ENCODE measurements at places on chromosomes 16 and 17.

DNA sequence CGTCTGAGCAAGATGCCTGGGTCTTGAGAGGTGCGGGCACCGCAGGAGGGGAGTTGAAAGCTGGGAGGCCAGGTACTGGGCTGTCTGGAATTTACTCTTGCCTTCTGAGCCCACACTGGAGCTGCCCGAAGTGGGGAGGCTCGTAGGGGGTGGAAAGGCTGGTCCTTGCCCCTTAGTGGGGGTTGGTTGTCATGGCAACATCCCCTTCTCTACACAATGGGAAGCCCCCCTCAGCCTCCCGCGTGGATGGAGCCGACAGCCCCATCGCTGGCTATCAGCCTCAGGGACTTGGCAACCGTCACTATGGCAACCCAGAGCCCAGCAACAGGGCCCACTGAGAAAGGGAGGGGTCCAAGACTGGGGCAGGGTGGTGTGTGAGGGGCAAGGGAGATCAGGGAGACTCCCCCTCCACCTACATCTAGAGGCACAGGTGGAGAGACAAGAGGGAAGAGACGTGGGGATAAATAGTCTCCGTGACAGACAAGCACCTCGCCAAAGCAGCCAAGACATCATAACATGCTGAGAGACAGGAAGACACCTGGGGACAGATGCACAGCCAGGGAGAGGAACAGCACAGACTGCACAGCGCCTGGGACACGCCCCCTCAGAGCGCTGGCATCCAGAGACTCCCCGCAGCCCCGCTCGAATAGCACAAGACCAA is 5.3 kb upstream of the DNAH2 start:
- DNase-seq = no peak

DNA sequence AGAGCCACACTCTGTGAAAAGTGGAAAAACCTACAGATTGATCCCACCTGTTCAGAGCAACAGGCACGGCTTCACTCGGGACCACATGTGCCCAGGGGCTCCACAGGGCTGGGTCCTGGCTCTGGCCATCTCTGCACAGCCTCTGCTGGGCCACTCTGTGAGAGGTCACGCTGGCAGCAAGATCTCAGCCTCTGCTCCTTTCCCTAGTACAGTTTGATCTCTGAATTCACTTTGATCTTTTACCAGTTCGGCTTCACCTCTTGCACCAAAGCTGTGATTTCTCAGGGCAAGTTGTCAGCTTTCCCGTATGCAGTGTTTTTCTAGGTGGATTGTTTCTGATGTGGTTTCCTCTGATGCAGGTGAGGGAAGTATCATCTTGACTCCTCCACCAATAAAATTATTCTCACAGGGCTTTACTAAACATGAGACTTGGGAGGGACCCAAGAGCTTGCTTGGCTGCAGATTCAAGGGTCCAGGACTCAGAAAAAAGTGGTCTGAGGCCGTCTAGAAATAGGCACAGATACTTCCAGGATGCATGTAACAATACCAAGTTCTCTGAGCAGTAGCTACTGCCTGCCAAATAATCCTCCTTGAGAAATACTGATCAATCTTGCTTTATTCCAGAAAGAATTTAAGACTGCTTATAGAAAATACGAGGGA is 24.0 kb upstream of the ALDH3A1 start:
- no peak for DNase-seq

- DNase-seq = no peak
Observed at GRCh38 chr16:79282806-79283205, 317.7 kb downstream of the MAF start.

DNA sequence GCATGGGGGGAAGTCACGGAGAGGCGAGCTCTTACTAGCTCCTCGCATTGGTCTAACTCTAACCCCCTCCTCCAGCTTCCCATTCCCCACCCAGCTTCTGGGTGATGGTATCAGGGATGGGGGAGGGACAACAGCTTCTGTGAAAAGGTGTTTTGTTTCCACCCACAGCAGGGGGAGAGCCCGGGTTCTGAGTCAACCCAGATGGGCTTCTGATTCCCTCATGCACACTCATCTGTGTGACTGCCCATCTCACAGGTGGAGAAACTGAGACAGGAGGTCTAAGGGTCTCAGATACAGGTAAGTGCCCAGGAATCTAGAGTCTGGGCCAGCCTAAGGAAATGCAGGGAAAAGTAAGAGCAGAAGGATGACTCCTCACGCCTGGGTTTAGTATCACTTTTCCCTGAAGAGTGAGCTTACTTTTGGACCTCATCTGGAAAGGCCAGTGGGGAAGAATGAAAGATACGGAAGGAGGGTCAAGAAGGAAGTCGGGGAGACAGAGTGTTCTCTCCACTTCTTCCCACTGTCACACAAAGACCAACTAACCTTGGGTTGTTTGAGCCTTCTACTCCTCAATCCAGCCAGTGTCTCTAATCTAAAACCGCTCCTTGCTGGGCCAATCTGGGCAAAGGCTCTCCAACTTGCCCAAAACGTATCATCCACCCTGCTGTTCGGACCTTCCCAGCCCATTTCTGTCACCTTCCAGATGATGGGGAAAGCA is 3.1 kb upstream of the TLCD2 start:
- no peak for DNase-seq

DNA sequence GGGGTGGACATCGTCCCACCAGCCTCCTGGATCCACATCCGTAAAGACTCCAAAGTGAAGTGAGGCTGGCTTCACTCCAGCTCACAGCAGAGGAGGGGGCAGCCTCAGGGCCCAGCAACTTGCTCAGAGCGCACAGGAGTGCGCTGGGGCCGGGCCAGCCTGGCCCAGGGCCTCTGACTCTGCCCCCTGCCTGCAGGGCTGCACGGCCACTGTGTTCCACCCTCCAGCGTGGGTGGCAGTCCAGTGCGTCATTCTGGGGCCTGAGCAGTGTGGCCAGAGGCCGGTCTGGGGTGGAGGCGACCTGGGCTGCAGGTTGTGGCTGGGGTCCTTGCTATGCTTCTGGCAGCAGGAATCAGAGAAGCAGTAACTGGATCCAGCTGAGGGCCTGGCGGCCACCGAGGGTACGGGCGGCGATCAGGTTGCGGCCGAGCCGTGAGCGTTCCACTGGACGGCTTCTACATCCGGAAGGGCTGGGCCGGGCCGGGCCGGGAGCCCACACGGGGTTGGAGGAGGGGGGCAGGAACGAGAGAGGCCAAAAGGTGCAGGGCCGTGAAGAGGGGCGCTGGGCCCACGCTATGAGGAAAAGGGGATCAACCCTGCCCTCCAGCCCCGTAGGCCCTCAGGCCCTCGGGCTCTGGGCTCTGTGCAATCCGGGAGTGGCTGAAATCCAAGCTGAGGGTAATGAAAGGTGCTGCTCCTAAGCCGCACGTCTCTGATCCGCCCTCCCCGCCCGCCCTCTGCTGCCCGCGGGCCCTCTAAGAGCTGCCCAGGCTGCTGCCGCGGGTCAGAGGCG is at the start of gene FSCN2:
TSS of gene FSCN2 (plus strand) at position 787 of the 793 bp plus-strand sequence. CDS start 155 bp downstream, outside the sequence.
- no peak for DNase-seq

GRCh38 chr17:50861822-50862528 is 4.2 kb downstream of the TOB1 start:
- DNase-seq = no peak

DNA sequence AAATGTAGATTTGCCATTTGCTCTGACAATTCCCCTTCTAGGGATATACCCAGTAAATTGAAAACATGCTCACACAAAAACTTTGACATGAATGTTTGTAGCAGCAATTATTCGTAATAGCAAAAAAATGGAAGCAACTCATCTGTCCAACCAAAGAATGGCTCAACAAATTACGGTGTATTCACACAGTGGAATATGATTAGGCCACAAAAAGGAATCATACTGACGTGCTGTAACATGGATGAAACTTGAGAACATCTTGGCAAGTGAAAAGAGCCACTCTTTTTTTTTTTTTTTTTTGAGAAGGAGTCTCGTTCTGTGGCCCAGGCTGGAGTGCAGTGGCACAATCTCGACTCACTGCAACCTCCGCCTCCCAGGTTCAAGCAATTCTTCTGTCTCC is 24.1 kb upstream of the SPNS3 start:
- no peak for DNase-seq

DNA sequence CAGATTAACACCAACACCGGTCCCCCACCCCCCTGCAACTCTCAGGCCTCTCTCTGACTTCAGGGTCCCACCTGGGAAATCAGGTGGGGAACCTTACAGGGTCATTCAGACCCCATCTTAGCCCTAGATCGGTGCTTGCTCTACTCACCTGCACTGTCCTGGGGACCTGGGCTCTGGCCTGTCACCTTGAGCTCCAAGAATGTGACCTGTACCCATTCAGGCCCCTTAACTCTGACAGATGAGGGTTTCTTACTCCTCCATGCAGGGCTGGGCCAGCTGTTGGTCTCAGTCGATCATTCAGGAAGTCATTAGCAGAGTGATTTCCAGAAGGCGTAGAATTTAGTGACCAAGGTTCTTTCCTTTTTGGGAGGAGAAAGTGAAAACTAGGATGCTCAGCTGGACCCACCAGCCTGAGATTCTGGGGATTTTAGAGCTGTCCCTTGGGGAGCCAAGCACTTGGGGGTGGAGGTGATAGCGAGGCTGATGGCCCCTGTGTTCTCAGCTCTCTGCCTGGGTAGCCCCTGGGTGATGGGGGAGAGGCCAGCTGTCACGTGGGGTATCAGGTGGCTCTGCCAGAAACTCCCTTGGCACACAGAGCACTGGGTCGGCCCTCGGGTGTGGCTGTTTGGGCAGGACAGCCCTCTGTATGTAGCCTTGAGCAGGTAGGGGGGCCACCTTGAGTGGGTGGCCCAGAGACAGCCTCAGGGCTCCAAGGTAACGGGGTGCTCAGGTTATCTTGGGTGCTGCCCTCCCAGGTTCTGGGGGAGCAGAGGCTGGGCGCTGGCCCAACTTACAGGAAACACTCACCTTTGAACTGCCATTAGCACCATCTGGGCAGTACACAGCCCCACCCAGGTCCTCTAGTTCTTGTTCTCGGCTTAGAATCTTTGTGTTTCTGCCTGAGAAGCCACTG is 724 bp downstream of the MVP start:
- DNase-seq = no peak

GRCh38 chr17:44387804-44388203 is 1.6 kb downstream of the ITGA2B start:
- no peak for DNase-seq

DNA sequence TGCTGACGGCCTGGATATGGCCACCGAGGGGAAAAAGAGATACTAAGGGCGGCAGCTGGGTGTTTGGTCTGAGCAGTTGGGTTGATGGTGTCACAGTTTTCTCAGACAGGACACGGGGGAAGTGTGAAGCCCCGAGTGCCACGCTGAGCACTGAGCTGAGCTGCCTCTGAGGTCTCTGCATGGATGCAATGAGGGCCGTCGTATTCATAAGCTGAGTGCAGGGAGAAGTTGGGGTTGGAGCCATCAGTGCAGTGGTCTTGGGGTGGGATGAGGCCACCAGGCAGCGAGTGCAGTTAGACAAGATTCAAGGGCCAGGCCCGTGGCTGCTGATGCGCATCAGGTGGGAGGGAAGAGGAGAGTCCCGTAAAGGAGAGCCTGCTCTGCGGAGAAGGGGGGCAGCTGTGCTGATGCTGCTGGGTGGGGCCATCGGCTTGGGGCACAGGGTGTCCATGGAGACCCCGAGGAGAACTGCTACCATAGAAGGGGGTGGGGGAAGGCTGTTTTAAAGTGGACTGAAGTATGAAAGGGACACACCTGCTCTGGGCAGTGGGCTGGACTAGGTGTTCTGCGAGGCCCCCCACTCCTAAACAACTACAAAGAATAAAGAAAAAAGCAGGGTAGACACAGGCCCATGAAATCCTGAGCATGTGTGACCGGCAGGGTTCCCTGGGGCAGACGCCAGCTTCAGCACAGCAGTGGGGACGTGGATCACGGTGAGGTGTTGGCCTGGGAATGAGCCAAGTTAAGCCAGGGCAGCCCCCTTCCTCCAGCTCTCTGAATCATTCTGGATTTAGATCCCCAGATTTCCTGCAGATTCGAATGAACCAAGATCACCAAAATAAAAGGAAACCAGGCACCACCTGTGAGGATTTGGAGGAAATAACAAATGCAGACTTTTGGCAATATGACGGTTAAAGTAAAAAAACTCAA is 19.7 kb downstream of the IL34 start:
- DNase-seq = no peak

GRCh38 chr17:65931246-65932149 is 260.4 kb downstream of the CEP112 start:
- no peak for DNase-seq

DNA sequence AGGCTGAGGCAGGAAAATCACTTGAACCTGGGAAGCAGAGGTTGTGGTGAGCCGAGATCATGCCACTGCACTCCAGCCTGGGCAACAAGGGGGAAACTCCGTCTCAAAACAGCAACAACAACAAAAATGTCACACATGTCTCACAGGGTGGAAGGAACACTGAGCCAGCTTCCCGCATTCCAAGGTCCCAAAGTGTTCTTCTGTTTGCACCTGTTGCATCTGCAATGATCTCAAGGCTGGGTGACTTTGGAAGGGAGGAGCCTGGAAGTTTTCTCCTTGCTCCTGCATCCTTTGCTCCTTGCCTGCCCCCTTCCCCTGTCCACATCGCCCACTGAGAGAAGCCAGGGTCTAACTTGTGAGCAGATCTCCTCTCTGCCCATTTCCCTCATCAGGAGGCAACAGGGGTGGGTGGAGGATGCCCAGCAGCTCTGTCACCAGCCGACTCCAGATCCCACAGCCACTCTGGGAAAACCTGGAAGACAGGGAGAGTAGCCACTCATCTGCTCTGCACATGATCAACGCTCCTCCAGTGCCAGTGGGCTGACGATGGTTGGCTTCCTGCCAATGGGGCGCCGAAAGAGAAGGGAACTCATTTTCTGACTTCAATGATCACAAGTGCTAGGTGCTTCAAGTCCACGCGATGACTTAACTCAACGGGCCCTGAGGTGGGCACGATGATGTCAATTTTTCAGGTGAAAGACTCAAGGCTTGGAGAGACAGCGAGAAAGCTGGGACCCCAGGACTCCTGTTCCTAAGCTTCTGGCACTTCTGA is 12.6 kb downstream of the CHST6 start:
- no peak for DNase-seq

DNA sequence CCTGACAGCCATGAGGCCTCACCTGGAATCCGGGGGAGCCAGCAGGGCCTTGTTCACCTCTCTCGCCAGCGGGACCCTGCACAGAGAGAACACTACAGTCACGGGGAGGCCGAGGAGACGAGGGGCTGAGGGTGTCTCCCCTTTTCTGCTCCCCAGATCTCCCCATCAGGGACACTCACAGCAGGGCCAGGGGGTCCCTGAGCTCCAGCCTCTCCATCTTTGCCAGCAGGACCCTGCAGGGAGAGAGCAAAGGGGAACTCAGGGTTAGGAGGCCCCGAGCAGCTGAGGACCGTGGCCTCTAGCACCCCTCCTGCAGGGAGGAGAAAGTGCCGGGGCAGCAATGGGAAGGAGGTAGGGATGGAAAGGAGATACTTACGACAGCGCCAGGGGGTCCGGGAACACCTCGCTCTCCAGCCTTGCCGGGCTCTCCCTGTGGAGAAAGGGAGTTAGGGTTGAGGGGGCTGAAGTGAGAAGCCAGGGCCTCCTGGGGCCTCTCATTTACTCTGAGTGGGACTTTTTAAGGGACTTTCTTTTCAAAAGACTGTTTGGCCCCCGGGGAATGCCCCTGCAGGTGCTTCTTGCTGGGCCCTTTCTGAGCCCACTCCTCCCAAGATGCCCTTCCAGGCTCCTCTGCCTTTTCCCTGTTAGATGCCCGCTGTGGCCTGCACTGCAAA is 8.7 kb downstream of the COL1A1 start:
- no peak for DNase-seq
